ENCODE measurements at places on chromosomes 12 and 14. TPM values are rescaled to one million over a fixed set of nuclear protein-coding genes. Genes with fewer than 3 reads are reported as not detected.
A peak's percentile ranks its signal among the peaks of the same experiment; 100 is the strongest.

IAPP gene
- total RNA-seq = not detected

RIMKLB gene
- total RNA-seq = 2.3 TPM

INSM2 gene
- total RNA-seq = not detected

ANAPC7 gene
- total RNA-seq = 133 TPM

ADAM21 gene
- 0.10 TPM for total RNA-seq

STON2 gene
- 0.42 TPM for total RNA-seq

A2ML1 gene
- not detected for total RNA-seq

- H3K4me3 ChIP-seq = no peak overlapping the region
- no peaks in the 10 kb centered on the region for H3K4me1 ChIP-seq
- H3K36me3 ChIP-seq = no peaks in the 10 kb centered on the region
These were observed 1324.1 kb downstream of the AACS start for GRCh38 chr12:126389220-126389841.

DNA sequence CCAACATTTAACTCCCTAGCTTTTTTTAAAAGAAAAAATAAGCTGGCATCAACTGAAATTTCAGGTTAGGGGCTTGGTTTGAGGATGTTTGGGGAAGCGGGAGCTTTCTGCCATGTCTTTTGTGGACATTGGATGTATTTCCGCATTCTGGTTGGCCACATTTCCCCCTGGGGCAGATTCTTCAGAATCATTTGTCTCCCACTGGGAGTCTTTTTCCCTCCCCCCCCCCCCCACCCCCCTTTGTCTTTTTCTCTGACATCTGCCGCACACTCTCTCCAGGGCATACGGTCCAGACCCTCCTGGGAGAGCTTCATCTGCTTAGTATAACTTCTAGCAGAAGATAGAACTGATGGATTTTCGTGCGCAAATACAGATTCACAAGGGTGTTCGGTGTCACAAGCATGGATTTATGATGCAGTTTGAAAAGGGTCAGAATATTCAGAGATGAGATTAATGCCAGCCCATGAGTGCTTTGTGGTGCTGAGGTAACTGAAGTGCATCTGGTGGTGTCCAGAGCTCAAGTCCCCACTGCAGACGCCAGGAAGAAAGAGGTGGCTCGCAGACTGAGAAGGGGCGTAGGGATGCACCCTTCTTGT, 40.2 kb downstream of the ETV6 start:
- no peak overlapping the region for H3K4me3 ChIP-seq
- no peak for DNase-seq
- peaks cover 15% of the 10 kb centered on the region for H3K4me1 ChIP-seq
- H3K27me3 ChIP-seq = no peaks in the 10 kb centered on the region
- H3K27ac ChIP-seq = no peak overlapping the region

DNA sequence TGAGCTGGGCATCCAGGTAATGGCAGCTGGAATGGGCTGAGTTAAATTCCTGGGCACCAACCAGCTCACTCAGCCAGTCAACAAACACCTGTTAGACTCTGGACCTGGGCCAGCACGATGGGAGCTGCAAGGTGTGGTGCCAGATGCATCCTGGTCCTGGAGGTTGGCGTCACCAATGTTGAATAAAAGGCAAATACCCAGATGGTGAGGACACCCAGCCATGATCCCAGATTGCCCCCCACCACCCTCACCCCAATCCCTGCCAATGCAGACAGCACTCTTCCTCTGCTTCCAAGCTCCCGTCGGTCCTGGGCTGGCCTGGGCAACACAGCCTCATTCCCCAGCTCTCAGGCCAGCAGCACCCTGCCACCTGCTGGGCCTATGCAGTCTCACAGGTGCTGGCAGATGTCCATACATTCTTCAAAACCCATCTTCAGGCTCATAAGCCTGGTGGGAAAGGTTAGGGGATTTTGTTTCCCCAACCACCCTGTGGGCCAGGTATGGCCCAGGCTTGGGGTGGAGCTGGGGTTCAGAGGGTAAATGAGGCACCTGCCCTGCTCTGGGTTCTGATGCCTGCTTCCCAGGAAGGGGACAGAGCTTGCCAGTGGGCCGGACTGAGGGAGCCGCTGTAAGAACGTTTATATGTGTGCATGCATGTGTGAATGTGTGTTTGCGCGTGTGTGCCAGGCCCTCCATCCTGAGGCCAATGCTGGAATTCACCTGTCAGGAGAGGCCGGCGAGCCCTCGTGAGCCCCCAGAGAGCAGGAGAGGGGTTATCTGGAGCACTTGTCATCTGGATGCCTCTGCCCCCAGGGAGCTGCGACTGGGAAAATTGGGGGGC, 58.0 kb downstream of the LGMN start:
- no peaks in the 10 kb centered on the region for H3K27me3 ChIP-seq
- DNase-seq = no peak
- H3K4me1 ChIP-seq = peaks cover 10% of the 10 kb centered on the region

DNA sequence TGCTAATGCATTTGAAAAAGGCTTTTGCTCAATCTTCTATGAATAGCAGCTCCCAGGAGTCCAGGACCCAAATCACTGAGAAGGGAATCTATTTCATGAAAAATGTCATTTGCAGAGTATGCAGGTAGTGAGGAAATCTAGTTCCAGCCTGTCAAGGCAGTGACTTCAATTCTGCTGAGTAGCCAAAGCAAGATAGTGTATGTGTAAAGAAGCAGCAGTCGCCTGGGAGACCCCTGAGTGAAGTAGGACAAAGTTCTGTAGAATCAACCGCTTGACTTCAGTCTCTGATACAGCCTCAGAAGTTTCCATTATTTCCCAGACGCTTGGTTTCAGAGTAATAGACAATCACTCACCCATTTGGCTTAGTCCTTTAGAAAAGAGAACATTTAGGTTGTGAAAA, 435.6 kb upstream of the LRFN5 start:
- H3K27me3 ChIP-seq = no peaks in the 10 kb centered on the region
- no peaks in the 10 kb centered on the region for H3K4me1 ChIP-seq
- DNase-seq = no peak
- H3K36me3 ChIP-seq = peaks cover 9% of the 10 kb centered on the region
- H3K27ac ChIP-seq = no peak overlapping the region

DNA sequence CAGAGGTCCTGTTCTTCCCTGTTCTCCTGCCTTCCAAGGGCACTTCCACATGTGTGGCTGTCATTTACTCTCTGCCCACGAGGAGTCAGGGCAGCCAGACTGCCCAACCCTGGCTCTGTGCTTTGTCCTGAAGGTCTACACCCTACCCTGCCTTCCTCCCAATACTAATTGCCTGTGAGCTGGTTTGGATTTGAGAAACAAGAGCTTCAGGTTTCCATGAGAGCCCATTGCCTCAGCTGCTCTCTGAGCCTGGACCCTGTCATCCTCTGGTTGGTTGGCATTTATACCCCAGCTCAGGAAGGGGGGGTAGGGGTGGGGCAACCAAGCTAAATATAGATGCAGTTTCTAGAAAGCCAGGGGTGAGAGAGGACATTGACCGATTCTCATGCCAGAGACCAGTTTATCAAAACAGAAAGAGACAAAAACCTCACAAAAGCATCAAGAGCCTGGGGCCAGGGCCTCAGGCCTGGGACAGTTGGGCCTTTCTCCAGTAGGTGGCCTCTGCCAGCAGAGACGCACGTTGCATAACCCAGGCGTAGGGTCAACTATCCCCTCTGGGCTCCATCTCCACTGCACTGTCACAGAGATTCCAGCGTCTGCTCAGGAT, 34.5 kb downstream of the VDR start:
- DNase-seq = no peak
- H3K27ac ChIP-seq = peak overlapping the region; percentile 2

GRCh38 chr14:78448164-78449094, 278.3 kb downstream of the NRXN3 start:
- H3K4me3 ChIP-seq = no peak overlapping the region
- H3K27me3 ChIP-seq = no peaks in the 10 kb centered on the region
- H3K27ac ChIP-seq = no peak overlapping the region
- DNase-seq = no peak

GRCh38 chr12:116697305-116697704, 40.6 kb downstream of the SPRING1 start:
- H3K27ac ChIP-seq = no peak overlapping the region
- H3K4me3 ChIP-seq = no peak overlapping the region
- no peak for DNase-seq
- H3K4me1 ChIP-seq = peaks cover 5% of the 10 kb centered on the region

GRCh38 chr12:81150382-81150781, 72.5 kb downstream of the ACSS3 start:
- H3K27me3 ChIP-seq = no peaks in the 10 kb centered on the region
- DNase-seq = no peak
- H3K27ac ChIP-seq = no peak overlapping the region
- H3K4me3 ChIP-seq = no peak overlapping the region

DNA sequence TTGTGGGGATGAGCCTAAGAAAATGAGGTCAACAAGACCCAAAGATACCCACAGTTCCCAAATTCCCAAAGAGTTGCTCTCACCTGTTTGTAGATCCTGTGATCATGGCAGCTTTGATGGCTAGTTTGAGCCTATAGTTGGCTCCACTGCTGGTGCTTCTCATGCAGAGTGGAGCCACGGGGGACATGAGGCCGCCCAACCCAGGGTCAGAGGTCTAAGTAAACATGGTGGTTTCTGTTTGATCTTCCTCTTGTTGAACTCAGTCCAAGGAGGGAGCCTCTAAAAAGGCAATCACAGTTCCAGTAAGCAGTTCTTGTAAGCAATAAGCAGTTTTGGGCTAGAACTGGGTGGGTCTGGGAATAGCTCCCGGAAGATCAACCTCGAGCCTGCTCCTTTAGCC, 125.6 kb upstream of the DHRS4 start:
- no peaks in the 10 kb centered on the region for H3K36me3 ChIP-seq
- DNase-seq = no peak
- H3K27me3 ChIP-seq = peaks cover 13% of the 10 kb centered on the region
- no peaks in the 10 kb centered on the region for H3K4me1 ChIP-seq
- H3K4me3 ChIP-seq = no peak overlapping the region
- H3K27ac ChIP-seq = no peak overlapping the region

- no peak overlapping the region for H3K4me3 ChIP-seq
- no peak for DNase-seq
- no peaks in the 10 kb centered on the region for H3K4me1 ChIP-seq
- H3K36me3 ChIP-seq = no peaks in the 10 kb centered on the region
- no peak overlapping the region for H3K27ac ChIP-seq
- H3K27me3 ChIP-seq = peaks cover 43% of the 10 kb centered on the region
These were observed 58.4 kb upstream of the BDKRB2 start for GRCh38 chr14:96146131-96146771.

DNA sequence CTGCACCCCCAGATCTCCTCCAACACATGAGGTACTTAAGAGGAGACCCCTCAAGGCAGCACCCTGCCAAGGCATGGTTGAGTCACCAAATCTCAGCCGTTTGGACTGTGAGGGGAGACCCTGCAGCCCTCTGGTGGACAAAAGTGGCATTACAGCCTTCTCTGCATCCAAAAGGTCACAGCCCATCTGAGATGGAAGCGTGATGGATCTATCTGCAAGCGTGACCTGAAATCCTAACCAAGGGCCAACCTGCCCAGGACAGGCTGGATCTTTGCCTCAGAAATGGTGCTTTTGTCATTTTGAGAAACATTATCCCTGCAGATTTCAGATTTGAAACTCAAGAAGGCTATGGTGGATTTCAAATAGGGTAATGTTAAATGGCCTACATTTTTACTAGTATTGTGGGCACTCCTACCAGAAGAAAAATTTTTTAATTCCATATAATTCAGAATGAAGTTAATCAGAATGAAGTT, 23.7 kb upstream of the DHRS4 start:
- no peaks in the 10 kb centered on the region for H3K36me3 ChIP-seq
- H3K4me1 ChIP-seq = peaks cover 3% of the 10 kb centered on the region
- H3K27ac ChIP-seq = no peak overlapping the region
- H3K4me3 ChIP-seq = no peak overlapping the region
- DNase-seq = peak; percentile 87
- H3K27me3 ChIP-seq = peaks cover 4% of the 10 kb centered on the region

DNA sequence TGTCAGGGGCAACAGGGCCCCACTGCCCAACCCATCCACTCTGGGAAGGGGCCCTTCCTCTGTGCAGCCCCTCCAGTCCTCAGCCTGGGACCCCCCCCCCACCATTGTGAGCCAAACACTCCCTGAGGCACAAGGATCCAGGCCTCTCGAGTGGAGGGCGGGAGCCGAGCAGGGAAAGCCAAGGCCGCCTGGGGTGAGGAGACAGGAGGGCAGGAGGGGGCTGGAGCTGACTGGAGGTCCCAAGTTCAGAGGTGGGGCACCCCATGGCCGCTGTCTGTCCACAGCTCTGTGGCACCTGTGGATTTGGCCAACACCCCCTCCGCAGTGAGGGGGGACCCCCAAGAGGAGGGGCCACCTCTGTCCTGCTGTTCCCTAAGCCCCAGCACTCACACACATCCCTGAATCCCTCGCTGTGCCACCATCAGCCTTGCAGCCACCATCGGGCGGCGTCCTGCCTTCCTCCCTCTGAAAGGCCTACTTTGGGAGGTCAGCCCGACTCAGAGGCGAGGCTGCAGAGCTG, 25.4 kb upstream of the C14orf180 start:
- no peaks in the 10 kb centered on the region for H3K27me3 ChIP-seq
- no peaks in the 10 kb centered on the region for H3K36me3 ChIP-seq
- H3K4me3 ChIP-seq = no peak overlapping the region
- H3K4me1 ChIP-seq = no peaks in the 10 kb centered on the region
- DNase-seq = peak; percentile 34
- H3K27ac ChIP-seq = no peak overlapping the region

DNA sequence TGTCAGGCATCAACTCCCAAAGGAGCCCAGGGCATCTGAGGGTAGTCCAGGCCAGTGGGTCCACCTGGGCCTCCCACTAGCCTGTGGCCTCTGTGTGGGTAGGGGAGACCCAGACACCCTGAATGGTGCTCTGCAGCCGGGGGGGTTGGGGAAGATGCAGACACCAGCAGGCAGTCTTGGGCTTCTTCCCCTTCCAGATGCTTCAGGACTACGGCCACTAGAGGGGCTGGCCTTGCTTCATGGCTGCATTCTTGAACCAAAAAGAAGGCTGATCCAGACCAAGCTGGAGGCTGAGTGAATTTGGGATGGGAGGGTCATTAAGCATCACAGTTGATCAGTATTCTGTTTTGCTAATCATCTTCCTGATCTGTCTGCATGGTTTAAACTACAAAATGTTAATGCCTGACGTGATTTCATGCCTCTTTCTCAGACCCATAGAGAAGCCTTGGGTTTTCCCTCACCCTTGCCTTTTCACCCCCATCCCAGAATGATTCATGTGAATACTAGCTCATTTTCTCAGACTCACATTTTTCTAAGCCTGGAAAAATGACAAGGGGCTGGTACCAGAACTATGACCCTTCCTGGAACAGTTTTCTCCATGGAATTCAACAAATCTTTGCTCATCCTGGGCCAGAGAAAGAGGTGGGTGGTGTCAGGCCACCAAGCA, 134.2 kb downstream of the NTF3 start:
- no peaks in the 10 kb centered on the region for H3K4me1 ChIP-seq
- H3K36me3 ChIP-seq = no peaks in the 10 kb centered on the region
- no peak for DNase-seq
- H3K4me3 ChIP-seq = no peak overlapping the region
- H3K27ac ChIP-seq = no peak overlapping the region
